ENCODE measurements at places on chromosomes 2 and 18. TPM values are rescaled to one million over a fixed set of nuclear protein-coding genes. Genes with fewer than 3 reads are reported as not detected.

- peak; percentile 94 for DNase-seq
These were observed 22.8 kb downstream of the ZSCAN30 start for GRCh38 chr18:35267161-35267651.

DNA sequence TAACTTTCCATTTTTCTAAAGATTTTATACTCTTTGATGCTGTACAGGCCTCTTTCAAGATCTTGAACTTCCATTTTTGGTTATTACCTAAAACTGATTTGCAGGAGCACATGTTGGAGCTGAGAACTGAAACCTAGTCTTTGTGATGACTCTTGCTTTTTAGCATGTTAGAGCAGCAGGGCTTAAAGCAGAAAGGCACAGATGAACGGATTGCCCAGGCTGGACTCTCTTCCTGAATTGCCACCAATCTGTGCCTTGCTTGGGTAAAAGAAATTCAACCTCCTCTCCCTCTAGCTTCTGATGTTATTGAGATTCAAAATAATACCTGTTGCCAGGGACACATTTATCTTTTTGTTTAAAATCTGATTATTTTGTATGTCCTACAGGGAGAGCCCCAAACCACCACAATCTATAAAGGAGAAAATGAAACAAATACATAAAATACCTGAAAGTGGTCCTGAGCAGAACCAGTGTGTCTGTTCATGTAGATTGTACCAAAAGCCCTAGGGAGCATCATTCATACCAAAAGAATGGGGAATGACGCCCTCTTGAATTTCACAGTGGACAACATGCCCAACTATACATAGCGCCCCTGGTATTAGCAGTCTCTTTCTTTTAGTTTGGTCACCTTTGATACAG is 277.0 kb upstream of the MAP2 start:
- DNase-seq = no peak

GRCh38 chr18:44051026-44051425 is 629.7 kb upstream of the SETBP1 start:
- no peak for DNase-seq

Gene SOX11
- total RNA-seq = 0.97 TPM

DNA sequence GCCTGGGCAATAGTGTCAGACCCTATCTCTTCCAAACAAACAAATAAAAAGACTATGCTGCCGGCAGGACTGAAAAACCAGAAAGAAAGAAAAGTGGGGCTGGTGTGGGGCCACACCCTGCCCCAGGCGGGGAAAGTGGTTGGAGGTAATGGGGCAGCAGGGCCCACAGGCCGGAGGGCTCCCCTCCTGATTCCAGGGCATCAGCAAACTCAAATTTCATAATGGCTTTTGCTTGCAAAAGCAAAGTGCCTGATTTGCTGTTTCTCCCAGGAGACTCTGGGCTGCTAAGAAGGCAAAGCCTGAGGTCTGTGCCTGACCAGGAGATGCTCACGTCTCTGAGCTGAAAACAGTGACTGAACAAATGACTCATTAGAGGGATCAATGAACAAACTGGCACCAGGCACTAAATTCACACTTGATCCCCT is 121.9 kb downstream of the HDAC4 start:
- no peak for DNase-seq

- peak; percentile 37 for DNase-seq
These were observed 201.7 kb downstream of the MREG start for GRCh38 chr2:215811409-215812345.

- no peak for DNase-seq
These were observed 71.7 kb downstream of the SMAD7 start for GRCh38 chr18:48879008-48879431.

DNA sequence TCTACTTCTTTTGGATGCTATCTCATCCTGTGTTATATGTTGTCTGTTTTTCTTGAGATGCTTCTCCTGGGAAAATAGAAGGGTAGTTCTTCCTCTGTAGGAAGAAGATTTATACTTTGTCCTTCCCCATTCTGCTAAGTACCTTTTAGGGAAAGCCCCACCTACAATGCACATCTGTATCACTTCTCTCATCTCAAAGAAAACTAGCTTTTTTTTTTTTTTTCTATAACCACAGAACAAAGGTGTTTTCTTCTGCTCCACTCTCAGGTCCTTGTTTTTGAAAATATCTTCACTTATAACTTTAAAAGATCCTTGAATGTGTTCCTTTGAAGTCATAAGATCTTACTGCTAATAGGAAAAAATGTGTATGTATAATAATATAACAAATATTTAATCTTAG is 30.8 kb downstream of the CCDC150 start:
- no peak for DNase-seq

DNA sequence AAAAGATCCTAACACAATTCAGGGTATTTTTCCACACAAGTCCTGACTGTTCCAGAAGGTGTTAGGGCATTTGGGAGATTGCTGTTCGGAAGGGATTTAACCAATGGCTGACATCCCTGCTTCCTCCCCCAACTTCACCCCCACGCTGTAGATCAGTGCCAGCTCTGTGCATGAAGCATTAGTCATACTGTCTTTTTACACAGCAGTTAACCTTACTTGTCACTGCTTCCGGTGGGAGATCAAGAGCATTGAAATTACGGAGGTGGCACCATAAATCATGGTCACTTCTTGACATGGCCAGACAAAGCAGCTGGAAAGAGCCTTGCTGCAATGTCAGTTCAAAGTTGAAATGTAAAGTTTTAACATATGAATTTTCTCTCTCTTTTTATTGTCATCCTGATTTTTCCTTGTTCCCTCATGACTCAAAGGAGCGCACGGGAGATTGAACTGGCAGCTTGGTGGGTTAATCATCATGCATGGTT is 70.2 kb downstream of the HRH4 start:
- peak; percentile 75 for DNase-seq

Gene CHCHD5
- 21.9 TPM for total RNA-seq

- peak; percentile 92 for DNase-seq
These were observed 6.8 kb upstream of the TEX51 start for GRCh38 chr2:126891681-126892500.

DNA sequence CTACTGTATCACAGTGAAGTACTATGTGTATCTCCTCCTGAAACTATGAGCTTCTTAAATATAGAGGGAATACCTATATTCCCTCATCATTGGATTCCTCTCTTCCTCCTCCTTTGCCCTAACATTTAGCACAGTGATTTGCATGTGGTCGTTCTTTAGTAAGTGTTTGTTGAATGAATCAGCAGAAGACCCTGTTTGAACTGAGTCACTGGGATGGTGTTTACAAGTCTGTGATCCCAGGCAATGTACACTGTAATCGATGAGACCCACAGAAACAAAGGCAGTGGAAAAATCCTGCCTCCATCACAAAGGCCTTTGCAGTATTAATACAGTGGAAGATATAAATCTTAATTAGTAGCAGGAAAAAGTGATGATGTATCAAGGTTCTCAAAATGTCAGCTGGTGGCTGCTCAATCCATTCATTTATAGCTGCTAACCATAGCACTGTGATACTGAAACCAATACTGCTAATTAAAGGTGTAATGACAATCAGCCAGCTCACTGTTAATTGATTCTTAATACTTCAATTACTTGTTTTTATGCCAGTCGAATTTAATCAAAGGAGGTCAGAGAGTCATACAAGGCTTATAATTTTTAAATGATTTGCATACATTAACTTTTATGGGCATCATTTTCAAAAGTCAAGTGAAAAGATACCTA is 20.8 kb upstream of the MYO3B start:
- DNase-seq = no peak

DNA sequence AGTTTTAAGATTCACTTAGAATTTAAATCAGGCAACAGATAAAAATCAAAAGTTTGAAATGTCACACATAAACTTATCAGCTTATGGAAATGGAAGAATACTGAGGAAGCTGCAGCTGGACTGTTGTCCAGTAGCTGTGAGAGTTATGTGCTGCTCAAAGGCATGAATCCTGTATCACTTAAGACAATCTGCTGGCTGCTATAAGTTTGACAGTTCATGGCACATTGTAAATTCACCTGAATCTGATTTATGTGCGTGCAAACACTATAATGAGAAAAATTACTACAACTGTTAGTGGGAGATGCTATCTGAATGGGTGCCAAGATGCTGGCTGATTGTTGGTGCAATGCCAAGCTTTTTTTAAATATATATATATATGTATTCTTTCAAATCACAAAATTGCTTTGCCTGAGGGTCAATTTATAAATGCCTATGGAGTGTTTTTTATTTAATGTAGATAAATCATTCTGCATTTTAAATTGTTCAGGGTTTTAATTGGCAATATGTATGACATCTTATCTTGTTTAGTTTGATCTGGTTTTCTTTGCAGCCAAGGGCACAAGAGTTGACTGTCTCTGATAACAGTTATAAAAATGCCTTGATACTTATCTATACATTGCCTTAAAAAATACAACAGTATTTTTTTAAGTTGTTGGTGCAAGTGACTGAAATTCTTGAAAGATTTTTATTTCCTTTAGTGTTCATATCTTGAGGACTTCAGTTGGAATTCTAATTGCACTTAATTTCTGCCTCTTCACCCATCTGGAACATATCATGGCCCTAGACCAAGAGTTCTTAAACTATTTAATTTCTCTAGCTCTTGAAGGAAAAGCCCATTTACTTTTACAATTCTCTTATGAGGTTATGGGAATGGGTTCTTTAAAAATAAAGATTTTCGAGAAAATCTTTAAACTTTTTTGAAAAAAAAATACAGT is 48.7 kb downstream of the CAVIN2 start:
- DNase-seq = no peak

DNA sequence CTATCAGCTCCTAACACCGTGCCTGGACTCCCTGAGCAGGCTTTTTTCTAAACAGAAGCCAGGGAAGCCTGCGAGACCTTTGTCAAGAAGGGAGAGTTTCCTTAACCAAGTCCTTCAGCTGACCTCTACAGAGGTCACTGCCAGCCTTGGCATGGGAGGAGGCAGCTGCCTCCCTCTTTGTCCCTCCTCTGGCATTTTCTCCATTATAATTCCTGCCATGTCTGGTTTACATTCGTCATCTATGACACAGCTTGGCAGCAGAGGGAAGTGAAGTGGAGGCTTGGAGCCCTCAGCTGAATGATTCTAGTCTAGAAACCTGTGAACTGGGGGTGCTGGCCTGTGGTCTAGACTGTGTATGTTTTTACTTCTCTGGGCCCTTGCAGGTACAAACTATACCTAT is 22.5 kb downstream of the LIPG start:
- no peak for DNase-seq

Gene PEX13
- 21.0 TPM for total RNA-seq

DNA sequence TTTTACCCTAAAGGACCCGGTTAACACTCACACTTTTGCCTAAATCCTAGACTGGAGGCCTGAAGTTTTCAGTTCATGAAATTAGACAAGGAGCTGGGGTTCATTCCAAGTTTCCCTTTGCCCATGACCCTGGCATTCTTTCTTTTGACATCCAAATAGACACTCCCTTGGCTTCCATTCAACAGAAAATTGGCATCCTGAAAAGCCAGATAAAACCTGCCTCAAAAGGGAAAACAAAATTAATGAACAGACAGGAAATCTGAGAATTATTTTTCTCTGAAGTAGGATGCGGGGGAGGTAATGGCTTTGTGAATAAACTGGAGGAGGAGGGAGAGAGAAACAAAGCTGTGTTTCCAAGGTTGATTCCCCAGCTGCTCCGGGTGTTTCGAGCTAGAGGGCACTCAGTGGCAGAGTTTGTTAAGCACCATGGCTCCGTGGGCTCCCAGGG is 41.0 kb downstream of the SPP2 start:
- no peak for DNase-seq
